Glomerular endothelial cell (primary cell): ENCODE measurements at places on chromosomes 5 and 9. TPM values are rescaled to one million over a fixed set of nuclear protein-coding genes. Genes with fewer than 3 reads are reported as not detected.
A peak's percentile ranks its signal among the peaks of the same experiment; 100 is the strongest.

MEGF10 gene
- total RNA-seq, result 3.6 and 15.5 TPM in 2 replicates

- DNase-seq, result no peak
Observed at GRCh38 chr9:98837516-98837915, 30.0 kb downstream of the GALNT12 start.

DNA sequence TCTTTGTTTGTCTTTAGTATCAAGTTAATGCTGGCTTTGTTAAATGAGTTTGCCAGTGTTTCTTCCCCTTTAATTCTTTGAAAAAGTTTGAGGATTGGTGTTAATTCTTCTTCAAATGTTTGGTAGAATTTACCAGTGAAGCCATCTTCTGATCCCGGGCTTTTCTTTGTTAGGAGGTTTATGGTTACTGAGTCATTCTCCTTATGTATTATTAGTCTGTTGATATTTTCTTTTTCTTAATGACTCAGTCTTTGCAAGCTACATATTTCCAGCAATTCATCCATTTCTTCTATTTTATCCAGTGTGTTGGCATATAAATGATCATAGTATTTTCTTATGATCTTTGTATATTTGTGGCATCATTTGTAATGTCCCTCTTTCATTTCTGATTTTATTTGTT is 74.5 kb upstream of the SPINK5 start:
- no peak for DNase-seq

GRCh38 chr5:60323596-60323995 is 376.4 kb downstream of the DEPDC1B start:
- DNase-seq, result no peak

GRCh38 chr5:134171972-134172371 is 4.8 kb downstream of the SKP1 start:
- no peak for DNase-seq

GRCh38 chr5:33317271-33317670 is 123.5 kb upstream of the TARS1 start:
- no peak for DNase-seq

- DNase-seq, result no peak
Observed at GRCh38 chr5:13412040-13412595, 532.4 kb downstream of the DNAH5 start.

GLRA1 gene
- not detected in 2 replicates for total RNA-seq

GRCh38 chr5:75566710-75567309 is 44.4 kb upstream of the ANKDD1B start:
- DNase-seq, result peak; percentile 92
